ENCODE measurements at places on chromosomes 7 and 10.

DNA sequence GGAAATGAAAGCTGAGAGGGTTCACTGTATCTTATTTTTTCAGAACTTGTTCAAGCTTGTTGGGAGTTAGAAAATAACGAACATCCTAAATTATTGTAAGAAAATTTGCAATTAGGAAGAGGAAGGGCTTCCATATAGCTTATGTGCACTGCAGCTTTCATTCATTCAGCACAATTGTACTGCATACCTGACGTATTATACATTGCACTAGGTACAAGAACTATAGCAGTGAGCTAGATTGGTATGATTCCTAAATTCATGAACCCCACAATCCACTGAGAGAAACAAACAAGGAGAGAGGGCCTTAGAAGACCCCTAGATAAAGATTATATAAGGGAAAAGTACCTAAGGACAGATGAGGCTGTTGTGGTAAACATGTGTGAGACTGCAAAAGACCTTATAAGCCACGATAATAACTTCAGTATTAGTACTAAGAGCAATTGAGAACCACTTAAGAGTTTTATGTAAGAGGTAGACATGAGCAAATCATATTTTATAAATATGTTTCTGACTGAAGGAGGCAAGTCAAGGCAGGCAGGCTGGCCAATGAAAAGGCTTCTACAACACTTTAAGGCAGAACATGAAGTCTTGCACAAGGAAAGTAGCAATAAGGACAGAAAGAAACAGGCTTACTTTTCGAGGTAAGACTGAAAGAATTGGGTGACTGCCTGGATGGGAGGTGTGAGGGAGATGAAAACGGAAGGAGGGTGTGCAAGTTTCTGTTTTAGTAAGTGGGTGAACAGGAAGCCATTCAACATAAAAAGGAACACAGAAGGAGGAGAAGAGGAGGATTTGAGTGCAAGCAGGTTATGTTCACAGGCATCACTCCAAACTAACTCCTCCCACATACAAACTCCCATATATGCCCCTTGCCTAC lies 77.9 kb upstream of the LRRN3 start:
- no peak for DNase-seq

DNA sequence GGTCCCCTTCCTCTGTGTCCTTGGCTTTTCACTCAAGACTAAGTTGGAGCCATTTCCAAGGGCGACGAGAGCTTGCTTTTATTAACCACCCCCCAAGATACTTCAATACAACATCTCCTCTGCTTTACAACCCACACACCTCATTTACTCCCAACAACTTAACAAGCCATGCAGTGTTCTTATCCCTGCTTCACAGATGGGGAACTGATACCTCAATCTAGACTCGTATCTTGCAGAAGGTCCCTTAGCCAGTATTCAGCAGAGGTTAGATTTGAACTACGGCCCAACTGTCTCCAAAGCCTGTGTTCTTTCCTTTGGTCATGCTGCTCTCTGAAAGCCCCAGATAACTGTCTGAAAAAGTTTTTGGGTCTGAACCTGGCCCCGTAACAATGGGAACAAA lies 444.8 kb downstream of the GRID1 start:
- no peak for DNase-seq

DNA sequence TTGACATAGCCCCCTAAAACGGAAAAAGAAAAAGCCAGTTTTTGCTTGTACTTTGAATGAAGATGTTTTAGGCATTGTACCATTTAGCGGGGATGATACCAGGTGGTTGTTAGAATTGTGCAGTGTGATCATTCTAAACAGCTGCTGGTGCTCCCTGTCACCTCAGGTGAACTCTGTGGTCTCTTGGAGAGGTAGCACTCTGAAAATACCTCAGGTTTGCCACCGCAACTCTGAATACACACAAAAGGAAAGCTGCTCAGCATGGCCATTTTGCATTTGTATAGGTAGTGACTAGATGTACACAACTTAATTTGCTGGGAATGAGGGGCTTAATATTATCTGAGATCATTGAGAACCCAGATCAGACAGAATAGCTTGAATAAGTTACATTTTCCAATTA lies 52.6 kb downstream of the PLEKHA8 start:
- no peak for DNase-seq

GRCh38 chr10:68811314-68812009 lies 15.9 kb upstream of the STOX1 start:
- no peak for DNase-seq

DNA sequence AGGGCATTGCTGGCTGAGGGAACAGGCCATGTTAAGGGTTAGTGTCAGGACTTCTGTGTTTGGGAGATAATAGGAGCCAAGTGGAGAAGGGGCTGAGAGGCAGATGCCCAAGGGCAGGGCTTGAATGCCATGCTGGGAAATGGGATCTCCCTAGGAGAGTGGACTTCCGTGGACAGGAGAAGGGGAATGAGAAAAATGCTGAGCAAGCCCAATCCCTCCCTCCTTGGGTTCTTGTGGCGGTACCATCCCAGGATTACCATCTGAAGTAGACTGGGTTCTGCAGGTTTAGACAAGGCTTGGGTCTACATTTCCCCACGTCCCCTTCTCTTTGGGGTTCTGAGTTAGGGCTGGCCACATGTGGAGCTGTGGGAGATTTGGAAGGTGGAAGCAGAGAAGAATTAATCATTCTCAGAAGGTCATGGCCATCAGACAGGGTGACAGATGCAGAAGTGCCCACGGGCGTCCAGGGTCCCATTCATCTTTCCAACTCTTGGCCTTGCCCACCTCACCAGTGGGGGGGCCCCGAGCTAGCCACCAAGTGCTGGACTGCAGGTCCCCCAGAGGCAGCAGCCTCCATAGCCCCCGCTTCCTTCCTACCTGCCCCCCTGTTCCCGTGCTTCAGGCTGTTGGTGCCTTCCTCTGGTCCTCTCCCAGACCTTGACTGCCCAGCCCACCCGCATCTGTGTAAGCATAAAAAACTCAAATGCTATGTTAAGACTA lies 354.8 kb downstream of the RPS24 start:
- no peak for DNase-seq

Measured in T-helper 17 cell (primary cell).